ENCODE measurements at places on chromosomes 6 and 20.

DNA sequence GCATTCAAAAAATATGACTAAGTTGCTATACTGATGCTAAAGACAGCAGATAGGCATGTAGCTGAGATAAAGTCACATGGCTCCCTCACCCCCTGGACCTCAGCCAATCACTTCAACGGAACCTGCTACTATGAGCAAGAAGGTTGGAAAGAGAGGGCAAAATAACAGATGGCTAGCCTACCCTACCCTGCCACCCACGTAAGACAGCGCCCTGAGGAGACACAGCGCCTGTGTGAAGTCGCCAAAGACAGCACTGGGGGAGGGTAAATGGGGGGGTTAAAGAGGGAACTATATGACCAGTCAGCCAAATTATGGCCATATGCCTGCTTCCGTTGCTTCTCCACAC is 163.2 kb downstream of the RALGAPA2 start:
- no peak for DNase-seq

DNA sequence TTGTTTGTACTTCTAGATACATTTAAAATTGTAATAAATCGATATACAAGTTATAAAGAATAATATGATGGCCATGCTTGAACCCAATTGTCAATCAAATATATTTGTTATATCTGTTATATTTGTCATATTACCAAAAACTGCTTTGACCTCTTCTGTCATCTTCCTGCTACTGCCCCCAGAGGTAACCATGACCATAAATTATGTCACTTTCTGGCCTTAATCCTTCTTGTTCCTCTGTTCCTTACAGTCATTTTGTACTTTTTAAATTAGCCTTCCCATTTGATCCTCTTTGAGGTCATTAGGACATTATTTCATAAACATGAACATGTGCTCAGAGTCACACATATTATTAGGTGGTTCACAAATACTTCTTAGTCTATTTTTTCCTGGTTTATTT is 124.7 kb downstream of the HFE start:
- DNase-seq = no peak

DNA sequence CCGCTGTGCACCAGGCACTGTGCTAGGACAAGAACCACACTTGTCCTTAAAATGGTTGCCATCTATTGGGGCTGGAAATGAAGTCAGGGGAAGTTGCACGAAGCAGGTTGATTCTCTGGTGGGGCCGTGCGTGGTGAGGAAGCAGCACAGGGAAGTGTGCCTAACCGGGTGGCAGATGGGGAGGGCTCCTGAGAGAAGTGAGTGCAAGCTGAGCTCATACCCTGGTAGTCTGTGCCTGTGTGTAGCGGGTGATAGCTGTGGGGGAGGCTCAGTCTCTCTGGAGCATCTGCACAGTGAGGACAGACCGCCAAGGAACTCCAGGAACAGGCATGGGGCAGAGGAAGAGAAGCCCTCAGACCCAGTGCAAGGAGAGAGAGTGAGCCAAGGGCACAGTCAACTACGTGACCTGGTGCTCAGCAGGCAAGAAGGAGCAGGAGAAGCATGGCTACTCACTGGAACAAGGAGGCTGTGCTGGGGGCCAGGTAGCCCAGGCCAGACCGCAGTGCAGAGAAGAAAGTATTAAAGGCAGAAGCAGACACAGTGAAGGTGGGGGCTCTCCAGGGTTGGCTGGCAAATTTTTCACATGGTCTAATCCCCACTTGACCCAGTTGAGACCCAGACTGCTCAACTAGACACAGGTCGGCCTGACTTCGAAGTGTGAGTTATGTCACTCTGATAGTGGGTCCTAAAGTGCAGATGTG is 155.0 kb downstream of the CDH26 start:
- no peak for DNase-seq

- DNase-seq = no peak
Measured at GRCh38 chr6:159357211-159357915, 188.2 kb downstream of the FNDC1 start.

GRCh38 chr6:34236131-34236442 is 586 bp upstream of the HMGA1 start:
- DNase-seq = no peak

DNA sequence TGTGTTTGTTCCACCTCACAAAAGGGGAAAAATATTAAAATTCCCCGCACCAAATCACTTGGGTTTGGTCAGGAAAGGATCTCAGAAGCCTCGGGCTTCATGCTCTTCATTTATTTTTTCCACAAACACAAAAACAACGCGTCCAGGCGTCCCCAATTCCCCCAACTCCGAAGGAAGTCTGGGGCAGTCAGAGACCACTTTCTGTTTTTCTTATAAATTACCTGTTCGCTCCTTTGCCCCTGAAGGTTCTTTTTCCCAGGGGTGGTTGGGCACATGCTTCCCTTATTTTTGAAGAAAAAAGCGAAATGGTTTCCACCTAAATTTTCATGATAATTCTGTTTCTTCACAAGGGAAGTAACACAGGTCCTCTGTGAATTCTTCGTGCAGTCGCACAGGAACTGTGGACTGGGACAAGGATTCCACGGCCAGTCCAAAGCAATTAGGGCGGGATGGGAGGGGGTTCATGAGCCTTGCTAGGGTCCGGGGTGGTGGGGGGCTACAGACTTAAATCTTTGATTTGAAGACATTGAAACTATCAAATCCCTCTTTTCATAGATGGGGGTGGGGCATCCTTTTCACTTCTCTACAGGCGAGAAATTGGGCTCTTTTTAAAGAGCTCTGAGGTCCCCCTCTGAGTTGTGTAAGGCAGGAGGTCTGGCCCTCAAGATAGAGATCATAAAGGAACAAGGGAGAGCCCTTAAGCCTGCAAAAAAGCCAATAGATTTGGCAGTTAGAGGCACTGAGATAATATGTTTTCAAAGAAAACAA is 30.5 kb upstream of the HFE start:
- no peak for DNase-seq

DNA sequence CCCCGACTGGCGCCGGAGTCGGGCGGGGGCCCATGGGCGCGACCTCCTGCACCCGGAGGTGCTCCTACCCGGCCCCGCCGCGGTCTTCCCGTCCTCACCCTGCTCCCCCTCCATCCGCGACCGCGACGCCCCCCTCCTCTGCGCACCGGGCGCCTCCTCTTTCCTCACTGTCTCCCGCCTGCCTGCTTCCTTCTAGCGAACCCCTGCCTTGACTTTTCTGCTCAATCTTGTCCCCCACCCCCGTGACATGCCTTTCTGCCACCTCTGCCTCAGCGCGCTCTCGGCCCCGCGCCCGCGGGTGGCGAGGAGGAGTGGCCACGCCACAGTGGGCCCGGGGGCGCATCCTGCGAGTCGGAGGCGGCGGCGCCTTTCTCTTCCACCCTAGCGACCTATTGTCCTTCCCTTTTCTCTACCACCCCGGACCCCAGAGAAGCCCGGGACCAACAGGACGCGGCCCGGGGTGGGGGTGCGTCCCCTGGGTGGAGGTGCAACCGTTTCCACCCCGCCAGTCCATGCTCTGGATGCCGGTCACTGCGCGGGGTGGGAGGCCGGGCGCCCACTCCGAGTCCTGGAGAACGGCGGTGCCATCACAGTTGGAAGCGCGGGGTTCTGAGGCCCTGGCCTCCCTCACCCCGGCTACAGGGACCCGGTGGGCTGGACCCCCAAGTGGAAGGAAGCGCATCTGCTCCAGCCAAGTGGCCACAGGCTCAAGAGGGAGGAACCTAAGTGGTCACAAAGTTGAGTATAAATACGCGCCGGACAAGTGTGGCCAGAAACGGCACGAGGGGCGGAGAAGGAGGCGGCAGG is 2.0 kb downstream of the PDE10A start:
- no peak for DNase-seq
